Mammary microvascular endothelial cell (primary cell): ENCODE measurements at places on chromosomes 4 and X. TPM values are rescaled to one million over a fixed set of nuclear protein-coding genes. Genes with fewer than 3 reads are reported as not detected.

Gene CSN1S1
- total RNA-seq, result not detected in 2 replicates

Gene CPLX1
- 0.20 TPM in 2 replicates for total RNA-seq

Gene SERTM2
- not detected in 2 replicates for total RNA-seq

Gene MAGEB10
- not detected in 2 replicates for total RNA-seq

Gene RTL3
- total RNA-seq, result 0.20 TPM in 2 replicates

Gene ADH1C
- total RNA-seq, result not detected in 2 replicates
